NCI-H2171 (cell line): ENCODE measurements at places on chromosomes 5 and 9.

GRCh38 chr9:304519-305185, 90.0 kb downstream of the DOCK8 start:
- DNase-seq = no peak

GRCh38 chr5:55768279-55768678, 30.4 kb downstream of the DDX4 start:
- DNase-seq = no peak

GRCh38 chr9:20713172-20713571, 29.1 kb downstream of the FOCAD start:
- DNase-seq = no peak

- DNase-seq = no peak
Measured at GRCh38 chr5:77463905-77464304, 28.2 kb downstream of the WDR41 start.

GRCh38 chr9:36949466-36949865, 84.6 kb downstream of the PAX5 start:
- DNase-seq = no peak
